ENCODE measurements at places on chromosomes 1 and 21.

- DNase-seq: no peak
Observed at GRCh38 chr1:23589585-23589986, 30.3 kb upstream of the ID3 start.

DNA sequence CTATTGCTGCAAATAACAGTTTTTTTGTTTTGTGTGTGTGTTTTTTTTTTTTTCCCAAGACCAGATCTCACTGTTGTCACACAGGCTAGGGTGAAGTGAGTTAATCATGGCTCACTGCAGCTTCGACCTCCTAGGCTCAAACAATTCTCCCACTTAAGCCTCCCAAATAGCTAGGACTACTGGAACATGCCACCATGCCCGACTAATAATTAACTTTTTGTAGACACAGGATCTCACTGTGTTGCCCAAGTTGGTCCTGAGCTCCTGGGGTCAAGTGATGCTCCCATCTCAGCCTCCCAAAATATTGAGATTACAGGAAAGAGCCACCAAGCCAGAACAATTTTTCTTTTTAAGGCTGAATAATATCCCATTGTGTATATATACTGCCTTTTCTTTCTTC is 34.9 kb downstream of the DRAM2 start:
- no peak for DNase-seq

DNA sequence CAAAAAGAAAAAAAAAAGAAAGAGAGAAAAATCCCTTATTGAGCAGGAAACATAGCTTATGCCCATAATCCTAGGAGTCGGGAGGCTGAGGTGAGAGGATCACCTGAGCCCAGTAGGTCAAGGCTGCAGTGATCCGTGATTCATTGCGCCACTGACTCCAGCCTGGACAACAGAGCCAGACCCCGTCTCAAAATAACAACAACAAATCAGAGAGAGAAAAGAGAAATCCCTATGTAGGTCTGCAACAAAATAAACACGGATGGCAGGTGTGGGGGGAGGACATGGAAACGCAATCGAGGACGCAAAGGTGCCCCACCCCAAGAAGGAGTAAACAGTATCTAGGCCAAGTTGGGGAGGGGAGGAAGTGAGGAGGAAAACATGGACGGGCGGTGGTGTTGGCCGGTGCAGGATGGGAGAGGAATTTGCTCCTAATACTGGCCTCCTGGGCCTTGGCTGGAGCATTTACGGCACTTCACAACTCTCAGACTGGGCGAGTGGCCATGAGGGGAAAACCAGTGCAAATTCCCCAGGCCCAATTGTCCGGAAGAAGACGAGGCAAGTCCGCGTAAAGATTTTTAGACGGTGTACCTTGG is 609 bp upstream of the CHTOP start:
- DNase-seq: no peak

- peak; percentile 39 for DNase-seq
Observed at GRCh38 chr1:33443705-33444180, 12.8 kb upstream of the PHC2 start.

GRCh38 chr1:181637998-181638397 is 154.7 kb downstream of the CACNA1E start:
- no peak for DNase-seq

DNA sequence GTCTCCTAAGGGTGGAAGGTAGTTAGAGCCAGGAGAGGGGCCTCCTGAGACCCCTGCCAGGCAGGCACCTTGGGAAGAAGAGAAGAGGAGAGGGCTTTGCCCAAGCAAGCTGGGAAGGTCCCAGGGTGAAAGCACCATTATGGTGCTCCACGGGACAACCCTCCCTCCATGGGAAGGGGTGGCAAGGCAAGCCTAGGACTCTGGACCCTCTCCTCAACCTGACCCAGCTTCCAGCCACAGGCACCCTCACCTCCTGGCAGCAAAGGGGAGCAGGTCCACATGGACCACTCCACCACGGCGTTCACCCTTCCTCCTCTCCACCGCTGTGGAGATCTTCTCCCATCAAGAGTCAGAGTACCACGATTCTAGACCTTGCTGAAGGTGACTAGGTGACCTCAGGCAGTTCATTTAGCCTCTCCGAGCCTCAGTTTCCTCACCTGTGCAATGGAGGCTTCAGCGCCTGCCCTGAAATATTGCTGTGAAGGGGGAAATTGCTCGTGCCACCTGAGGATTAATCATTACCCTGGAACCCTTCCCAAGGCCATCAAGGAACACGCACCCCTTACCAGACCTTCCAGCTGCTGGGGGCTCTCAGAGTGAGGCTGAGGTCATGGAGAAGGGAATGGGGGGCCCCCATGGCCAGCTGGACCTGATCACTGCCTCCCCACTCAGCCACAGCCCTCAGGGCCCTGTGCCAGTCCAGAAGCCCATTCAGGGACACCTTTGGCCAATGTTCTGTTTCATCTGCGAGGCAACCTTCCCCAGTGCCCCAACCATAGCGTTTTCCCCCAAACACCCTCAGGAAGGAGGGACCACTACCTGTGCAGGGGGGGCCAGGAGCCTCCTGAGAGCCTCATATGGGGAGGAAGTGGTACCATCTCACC is 1.6 kb downstream of the RAP1GAP start:
- no peak for DNase-seq

GRCh38 chr1:145926686-145927062 is 610 bp downstream of the RBM8A start:
- DNase-seq: no peak

DNA sequence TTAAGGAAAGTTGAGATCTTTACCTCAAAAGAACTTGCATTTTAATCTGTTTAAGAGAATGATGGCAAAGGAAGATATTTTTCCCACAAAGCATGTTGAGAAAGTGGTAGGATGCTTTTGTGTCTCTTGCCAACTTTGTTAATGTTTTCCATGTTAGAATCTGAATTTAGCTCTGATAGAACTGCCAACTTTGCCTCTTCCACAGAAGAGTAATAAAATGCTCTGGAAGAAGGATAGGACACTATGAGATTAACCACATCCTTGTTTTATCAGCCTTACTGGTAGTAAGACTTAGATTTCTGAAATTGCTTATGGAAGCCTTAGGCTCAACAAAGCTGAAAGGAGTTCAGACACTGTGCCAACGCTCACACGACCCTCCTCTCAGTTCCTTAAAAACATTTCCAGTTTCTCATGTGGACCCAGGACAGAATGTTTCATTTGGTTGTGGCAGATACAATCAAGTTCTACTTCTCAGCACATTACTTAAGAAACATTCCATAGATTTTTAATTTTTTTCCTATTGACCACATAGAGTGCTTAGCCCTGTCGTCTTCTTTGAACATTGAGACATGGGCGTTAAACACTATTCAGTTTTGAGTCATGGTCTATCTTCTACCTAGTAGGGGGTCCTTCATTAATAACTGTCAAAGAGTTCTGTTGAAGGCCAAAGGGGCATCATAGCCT is 59.0 kb downstream of the MTR start:
- peak; percentile 85 for DNase-seq

DNA sequence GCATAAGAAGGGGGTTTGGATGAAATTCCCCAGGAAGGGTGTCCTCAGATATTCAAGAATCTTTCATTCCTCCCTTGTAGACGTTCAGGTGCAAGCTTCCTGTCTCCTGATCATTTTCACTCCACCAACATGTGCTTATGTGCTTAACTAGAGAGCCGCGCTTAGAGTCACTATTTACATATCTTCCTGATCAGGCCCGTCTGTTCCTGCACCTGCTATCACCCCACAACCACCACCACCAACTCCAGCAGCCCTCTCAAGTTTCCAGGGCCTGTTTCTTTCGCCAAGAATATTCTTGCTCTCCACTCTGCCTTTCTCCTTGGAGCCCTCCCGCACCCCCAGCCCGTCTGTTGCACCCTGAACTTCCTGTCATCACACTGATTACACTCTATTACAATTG is 113.4 kb downstream of the SPSB1 start:
- no peak for DNase-seq

- peak; percentile 17 for DNase-seq
Observed at GRCh38 chr1:86926883-86927282, 12.4 kb downstream of the HS2ST1 start.

DNA sequence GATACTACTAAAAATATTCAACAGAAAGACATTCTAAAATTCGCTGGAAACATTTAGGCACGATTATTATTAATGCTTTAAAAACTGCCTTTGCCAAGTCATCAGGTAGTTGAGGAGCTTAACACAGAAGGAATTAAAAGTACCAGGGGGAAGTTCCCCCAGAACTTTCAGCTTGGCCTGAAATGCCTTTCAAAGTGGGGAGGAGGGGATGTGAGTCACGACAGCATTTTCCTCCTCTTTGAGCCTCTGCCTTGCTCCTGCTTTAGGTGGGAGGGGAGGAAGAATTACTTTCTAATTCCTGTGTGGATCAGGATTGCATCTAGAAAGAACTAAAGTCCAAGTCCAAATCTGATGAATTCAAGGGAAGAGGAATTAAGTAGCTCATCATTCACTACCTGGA is 183.7 kb downstream of the CLIC6 start:
- peak; percentile 46 for DNase-seq

DNA sequence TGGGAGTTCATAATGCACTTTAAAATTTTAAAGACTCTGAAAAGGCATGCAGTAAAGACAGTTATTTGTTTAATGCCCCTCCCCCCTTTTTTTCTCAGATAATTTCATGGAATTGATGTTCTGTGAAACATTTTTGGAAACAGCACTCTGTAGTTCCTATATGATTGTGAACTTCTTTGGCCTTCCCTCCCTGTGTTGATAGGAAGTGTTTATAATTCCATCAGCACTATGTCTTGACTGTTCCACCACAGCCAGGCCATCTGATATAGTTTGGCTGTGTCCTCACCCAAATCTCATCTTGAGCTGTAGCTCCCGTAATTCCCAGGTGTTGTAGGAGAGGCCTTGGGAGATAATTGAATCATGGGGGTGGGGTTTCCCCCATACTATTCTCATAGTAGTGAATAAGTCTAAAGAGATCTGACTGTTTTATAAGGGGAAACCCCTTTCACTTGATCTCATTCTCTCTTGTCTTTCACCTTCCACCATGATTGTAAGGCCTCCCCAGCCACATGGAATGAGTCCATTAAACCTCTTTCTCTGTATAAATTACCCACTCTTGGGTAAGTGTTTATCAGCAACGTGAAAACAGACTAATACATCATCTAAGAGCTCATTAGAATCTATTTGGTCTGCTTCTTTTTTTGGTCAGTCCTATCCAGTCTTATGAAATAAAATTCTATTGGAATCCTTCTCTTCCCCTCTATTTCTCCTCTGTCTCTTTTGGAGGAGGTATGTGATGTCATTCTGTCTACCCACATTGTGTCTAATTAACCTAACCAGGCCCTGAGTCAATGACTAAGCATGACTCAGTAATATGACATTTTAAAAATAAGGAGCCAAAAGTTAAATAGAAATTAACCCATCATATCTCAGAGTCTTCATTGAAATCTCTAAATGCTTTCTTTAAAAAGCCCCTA is 8.9 kb downstream of the CCDC185 start:
- DNase-seq: peak; percentile 17

DNA sequence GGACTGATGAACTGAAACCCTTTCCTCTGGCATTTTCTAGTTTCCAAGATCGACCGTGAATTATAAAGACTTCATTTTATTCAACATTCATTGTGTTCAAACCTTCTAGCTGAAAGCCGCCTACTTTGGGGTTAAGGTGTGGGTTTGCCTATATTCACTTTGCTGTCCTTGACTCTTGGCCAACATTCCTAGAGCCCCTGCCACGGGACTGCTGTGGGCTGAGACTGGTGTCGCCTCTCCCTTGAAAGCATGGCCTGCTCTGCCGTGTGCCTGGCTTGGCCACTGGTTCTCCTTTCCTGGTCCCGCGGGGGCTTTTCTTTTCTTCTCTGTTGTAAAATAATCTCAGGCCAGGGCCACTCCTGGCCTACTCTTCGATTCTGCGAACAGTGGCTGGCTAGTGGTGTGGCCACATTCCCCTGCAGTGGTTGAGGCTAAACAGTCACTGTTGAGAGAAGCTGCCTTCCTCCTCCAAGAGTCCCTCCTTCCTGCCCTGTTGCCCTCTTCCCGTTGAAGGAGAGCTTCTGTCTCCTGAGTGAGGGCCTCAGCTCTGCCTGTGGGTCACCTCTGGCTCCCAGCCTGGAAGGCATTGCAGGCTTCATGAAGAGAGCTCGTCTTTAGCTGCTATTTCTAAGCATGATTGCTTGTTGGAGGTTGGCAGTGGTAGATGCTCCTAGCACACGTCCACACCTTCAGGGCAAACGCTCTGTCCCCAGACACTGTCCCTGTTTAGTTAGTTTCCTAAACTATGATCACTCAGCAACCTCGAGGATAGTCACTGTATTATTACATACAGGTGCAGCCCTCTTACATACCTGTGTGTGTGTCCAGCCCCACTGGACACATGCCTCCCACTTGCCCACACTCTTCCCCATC is 80.5 kb downstream of the GALNT2 start:
- peak; percentile 54 for DNase-seq

DNA sequence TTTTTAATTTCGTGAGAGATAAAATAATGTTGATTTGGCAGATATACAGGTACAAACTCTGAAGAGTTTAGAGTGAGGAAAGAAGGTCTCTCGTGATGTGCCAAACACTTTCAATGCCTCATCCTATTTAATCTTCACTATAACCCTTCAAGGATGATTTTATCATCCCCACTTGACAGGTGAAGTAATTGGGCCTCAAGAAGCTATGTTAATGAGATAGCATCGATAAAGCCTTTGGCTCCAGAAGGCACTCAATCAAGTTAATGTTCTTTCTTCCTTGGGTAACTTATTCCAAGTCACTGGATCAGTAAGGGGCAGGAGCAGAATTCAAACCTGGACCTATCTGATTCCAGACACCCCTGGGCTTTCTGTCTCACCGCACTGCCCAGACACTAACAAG is 7.2 kb downstream of the LMOD1 start:
- no peak for DNase-seq

GRCh38 chr1:24949331-24949881 is 19.3 kb upstream of the RUNX3 start:
- peak; percentile 70 for DNase-seq

- DNase-seq: no peak
Observed at GRCh38 chr1:57116871-57117270, 151.1 kb upstream of the C8B start.

DNA sequence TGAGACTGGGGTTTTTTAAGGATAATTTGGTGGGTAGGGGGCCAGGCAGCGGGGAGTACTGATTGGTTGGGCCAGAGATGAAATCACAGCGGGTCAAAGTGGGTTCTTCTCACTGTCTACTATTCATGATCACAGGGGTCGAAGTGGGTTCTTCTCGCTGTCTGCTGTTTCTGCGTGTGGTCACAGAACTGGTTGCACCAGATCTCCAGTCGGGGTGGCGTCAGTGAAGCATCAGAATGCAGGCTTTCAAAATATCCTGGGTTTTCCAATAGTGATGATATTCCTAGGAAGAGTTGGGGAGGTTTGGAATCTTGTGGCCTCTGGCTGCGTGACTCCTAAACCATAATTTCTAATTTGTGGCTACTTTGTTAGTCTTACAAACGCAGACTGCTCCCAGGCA is 45.1 kb downstream of the TRPM2 start:
- DNase-seq: no peak

GRCh38 chr21:46021398-46021797 is 39.8 kb downstream of the COL6A1 start:
- no peak for DNase-seq

GRCh38 chr1:177913762-177914540 is 55.9 kb downstream of the SEC16B start:
- peak; percentile 71 for DNase-seq

DNA sequence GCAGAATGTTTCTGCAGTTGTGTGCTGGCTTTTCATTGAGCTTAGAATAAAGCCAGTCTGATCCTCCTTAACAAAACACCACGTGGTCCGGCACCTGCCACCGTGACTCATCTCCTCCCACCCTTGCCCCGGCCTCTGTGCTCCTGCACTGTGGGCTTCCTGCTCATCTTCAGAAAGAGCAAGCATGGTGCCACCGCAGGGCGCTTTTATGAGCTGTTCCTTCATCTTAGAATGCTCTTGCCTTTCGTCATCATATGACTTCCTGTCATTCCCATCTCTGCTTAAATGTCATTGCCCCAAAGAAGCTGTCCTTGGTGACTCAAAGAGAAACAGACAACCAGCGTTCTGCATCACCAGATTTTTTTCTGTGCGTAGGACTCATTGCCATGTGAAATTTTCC is 117.8 kb downstream of the HHAT start:
- DNase-seq: peak; percentile 4

All from choroid plexus epithelial cell (primary cell).